ENCODE measurements at places on chromosomes 7 and 10. TPM values are rescaled to one million over a fixed set of nuclear protein-coding genes. Genes with fewer than 3 reads are reported as not detected.

Gene SLC26A4
- total RNA-seq, result 0.19 TPM

GRCh38 chr10:35012781-35013180, 77.4 kb downstream of the CUL2 start:
- no peak for DNase-seq

Gene CACNB2
- not detected for total RNA-seq

Gene ARL5B
- 7.8 TPM for total RNA-seq

DNA sequence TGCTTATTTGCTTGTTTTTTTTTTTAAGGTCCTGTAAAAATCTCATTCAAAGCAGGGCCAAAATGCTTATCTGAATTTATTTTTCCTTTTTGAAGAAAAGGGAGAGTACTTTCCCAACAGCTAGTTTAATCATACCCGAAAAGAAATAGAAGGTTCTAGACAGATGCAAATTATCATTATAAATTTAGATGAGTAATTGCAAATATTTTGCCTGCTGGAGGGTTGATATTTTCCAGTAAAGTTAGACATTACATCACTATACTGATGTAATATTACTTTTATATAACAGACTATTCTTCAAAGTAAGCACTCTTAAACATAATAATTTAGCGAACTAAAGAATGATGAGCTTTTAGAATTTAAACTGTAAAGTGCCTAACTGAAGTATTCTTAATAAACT, 14.1 kb upstream of the CFAP69 start:
- no peak for DNase-seq

Gene SMKR1
- total RNA-seq, result 0.22 TPM

DNA sequence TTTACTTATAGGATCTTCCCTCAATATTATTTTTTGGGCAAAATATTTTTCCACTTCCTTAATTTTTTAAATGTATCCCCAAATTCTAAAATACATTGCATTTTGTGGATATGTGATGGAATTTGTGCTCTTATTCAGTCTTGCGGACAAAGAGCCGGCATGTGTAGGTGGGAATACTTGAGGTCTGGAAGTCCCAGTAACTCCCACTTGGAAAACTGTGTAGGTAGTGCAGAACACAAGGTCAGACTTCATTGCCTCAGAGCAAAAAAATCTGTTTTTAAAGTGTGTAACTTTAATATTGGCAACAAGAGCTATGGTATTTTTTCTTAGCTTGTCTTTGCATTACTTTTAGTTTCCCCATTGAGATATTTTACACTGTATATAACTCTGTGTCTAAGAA, 68.5 kb upstream of the SEMA3A start:
- no peak for DNase-seq

Gene CCDC146
- total RNA-seq, result 3.9 TPM
